ENCODE measurements at places on chromosomes 3 and 15. TPM values are rescaled to one million over a fixed set of nuclear protein-coding genes. Genes with fewer than 3 reads are reported as not detected.

GRCh38 chr3:27384191-27384590 is 15.0 kb upstream of the NEK10 start:
- DNase-seq: no peak

- no peak for DNase-seq
Measured at GRCh38 chr3:183931881-183932280, 47.2 kb upstream of the PARL start.

- DNase-seq: no peak
Measured at GRCh38 chr3:112775011-112775742, 71.5 kb downstream of the CD200R1L start.

GRCh38 chr15:60520013-60520824 is 41.3 kb upstream of the ICE2 start:
- DNase-seq: no peak

DNA sequence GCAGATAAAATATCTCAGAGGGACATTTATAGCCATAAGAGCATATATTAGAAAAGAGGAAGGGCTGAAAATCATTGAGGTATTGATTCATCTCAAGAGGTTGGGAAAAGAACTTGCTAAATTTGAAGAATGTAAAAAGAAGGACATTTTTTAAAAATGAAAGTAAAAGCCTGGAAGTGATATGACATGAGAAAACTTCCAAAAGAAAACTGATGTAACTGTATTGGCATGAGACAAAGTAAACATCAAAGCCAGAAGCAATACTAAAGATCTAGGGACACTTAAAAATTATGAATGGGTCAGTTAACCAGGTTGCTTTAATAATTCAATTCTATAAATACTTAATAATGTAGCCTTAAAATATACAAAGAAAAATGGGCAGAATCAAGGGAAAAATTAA is 31.9 kb downstream of the CEP63 start:
- no peak for DNase-seq

The KLHL40 gene
- total RNA-seq: not detected
